Muscle of back (tissue), 13 donors: ENCODE measurements at places on chromosomes 1 and 21. TPM values are rescaled to one million over a fixed set of nuclear protein-coding genes. Genes with fewer than 3 reads are reported as not detected.

- no peak for DNase-seq
Measured at GRCh38 chr1:73366734-73367413, 831.1 kb downstream of the LRRIQ3 start.

DNA sequence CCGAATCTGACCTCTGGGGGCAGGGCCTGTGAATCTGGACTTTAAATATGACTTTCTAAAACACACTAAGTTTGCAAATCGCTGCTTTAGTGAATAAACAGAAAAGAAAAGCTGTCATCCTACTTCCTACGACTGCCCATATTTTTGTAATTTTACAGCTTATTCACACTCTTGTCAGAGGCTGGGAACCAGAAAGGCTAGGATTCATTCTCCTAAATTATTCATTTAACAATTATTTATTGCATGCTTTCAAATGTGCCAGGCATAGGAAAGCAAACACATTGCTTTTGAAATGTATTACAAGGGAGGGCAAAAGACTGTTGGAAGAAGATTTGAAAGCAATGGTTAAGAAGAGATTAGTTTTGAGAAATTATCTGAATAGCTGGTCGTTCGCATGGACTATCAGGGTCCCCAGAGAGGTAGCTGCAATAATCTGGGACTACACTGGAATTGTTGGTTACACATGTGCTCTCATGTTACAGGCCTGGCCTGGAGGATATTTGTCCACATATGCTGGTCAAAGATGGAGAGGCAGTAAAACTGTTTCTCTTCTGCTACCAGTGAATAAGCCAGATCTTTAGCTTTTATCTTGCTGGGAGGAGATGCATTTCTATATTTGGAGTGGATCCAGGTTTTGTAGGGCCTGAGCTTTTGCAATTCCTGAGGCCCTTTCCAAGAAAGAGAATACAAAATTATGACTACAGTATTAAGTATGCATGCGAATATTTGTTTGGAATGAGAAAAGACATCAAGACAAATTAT is 29.6 kb upstream of the SFPQ start:
- DNase-seq: peak; percentile 79

RPF1 gene
- polyA plus RNA-seq: 31.9 TPM

GRCh38 chr1:29269382-29269781 is 33.1 kb downstream of the PTPRU start:
- DNase-seq: peak; percentile 92

GRCh38 chr1:205932776-205933175 is 10.5 kb downstream of the SLC26A9 start:
- no peak for DNase-seq

DNA sequence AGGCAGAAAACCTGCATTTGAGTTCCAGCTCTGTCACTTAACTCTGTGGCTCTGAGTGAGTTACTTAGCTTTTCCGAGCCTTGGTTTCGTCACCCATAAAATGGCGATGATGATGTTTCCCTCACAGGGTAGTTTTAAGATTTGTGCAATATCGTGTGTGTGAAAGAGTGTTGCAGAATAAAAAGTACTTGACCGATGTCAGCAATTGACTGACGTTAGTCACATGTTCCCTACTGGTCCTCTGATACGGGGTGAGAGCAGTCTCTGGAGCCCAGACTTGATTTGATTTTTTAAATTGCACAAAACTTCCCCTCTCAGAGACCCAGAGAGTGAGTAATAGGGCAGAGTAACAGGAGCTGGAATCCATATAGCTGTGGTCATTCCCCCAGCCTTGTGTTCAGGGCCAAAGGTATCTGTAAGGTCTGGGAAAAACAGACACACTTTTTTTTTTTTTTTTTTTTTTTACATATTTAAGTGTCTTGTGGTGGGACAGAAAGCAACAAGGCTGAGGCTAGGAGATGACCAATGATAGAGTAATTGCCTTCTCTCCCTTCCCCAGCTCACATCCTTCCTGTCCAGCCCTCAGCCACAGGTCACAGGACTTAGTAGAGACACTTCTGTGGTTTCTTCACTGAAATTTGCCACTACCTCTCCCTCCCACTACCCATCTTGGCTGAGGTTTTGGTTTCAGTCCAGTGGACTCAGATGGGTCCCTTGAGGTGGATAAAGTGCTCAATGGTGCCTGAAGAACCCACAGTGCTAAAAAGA is 2.0 kb downstream of the FCER1G start:
- no peak for DNase-seq

GRCh38 chr1:171081314-171081753 is 9.4 kb upstream of the FMO3 start:
- DNase-seq: peak; percentile 52

ALPL gene
- 3.1 TPM for polyA plus RNA-seq

GRCh38 chr1:177909416-177909815 is 60.4 kb downstream of the SEC16B start:
- no peak for DNase-seq

DNA sequence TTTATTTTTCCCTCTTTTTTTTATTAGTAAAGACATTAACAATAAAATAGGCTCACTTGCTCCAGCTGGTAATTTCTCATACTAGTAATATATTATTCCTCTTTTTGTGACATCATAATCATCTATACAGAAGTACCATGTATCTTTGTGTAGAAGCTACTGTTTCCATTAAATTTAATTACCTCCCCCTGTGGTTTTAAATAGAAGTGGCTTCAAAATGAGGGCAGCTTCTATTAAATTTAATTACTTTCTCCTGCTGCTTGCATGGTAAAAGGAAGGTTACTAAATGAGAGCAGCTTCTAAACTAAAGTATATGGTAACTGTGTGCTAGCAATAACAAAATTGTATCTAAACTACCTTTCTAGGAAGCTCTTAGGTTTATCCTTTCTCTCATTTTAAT is 94.0 kb downstream of the DPYD start:
- no peak for DNase-seq

DNA sequence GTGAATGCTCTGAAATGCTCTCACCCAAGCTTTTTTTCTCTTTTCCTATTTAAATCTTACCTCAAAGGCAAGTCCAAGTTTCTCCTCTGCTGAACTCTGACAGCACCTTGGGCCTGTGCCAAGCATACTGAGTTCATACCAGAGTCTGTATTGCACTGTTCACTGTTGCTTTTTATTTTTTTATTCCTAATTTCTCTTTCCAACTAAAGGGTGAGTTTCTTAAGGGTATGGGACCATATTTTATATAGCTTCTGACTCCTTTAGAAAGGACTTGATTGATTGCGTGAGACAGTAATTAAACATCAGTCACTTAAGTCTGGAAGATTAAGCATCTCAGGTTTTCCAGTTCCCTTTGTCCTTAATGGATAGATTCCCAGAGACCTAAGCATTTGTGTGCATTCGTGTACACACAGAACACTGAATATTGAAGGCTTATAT is 69.9 kb downstream of the CACHD1 start:
- DNase-seq: peak; percentile 52

DNA sequence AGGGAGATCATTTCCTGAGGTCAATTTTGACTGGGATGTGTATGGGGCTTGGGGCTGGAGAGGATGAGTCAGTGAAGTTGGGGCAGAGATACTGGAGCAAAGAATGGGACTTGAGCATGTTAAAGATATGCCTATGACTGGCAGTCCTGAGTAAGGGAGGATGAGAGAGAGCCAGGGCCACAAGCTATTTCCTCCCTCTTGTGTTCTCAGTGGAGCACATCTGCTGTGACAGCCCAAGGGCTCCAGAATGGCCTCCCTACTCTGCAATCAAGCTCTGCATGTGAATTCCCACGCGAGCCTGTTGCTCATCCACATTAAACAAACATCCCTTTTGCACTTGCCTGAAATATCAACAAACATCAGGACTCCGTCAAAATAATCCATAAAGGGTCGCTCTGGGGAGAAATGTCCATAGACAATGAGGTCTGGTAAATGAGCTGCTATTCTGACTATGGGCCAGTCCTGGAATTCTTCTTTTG is 9.2 kb downstream of the ADCY10 start:
- DNase-seq: peak; percentile 20

DNA sequence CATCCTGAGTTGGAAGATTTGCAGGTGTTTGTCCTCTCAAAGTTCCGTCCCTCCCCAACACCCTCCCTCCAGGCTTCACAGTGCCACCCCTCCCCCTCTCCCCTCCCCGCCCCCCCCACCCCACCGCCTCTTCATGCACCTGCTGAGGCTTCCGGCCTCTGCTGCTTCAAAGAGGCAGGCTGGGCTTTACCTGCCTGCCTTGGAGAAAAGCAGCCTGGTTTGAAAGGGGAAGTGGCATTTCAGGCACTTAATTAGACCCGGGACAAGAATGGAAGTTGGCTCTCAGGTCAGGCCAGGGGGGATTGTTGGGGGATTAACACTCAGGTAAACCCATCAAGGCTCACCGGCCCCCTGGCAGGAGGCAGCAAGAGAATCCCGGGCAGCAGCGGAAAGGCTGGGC is 21.1 kb downstream of the PAX7 start:
- no peak for DNase-seq

ZNF593OS gene
- polyA plus RNA-seq: 1.4 TPM

DNA sequence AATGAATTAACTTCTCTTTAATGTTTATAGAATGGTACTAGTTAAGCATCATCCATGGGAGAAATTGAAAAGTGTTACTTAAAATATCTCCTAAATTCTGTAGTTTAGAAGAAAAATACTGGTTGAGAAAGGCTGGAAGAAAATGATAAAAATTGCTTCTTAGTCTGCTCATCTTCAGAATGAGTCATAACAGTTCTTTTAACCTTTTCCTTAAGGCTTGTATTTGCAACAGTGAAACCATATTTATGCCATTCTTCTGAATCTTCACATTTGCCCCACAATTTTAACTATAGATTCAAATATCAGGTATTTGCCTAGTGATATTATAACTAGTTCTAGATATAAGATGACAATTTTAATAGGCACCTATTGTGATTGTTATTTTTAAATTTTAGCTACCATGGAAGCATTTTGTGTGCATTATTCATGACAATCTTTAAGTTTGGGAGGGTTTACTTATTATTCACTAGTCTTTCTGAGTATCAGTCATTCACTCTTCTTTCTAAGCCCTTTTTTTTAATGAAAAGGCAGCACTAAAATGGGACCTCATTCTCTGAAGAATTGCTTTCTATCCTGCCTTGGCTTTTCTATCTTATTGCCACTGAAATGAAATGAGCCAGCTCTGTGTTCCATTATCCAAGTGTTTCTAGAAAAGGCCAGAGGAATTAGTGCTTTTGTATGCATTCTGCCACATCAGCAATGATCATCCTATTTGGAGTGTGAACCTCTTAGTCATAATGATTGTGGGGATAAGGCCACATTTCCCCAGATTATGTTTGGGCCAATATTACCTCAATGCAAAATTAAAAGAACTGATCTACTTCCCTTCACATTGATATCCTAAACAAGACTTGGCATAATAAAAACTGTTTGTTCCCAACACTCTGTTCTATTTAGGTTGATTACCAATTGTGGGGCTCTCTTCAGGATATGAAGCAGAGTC is 58.4 kb downstream of the SAMSN1 start:
- no peak for DNase-seq

LCE6A gene
- not detected for polyA plus RNA-seq

DNA sequence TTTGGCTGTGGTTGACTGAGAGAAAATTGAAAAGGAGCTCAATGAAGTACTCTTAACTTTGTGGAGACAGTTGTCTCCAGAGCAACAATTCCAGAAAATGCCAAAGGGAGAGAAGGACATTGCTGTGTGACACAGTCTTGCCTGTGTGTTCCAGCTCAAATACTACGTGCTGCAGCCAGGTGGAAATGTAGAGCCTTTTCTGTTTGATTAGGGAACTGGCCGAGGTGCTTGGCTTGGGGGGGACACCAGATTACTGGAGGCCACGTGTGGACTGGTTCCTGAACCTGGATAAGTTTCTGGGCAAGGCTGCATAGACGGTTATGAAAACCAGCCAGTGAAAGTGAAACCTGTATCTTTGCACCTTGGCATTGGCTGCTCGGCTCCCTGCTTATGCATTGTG is 217.9 kb downstream of the CTH start:
- no peak for DNase-seq

DNA sequence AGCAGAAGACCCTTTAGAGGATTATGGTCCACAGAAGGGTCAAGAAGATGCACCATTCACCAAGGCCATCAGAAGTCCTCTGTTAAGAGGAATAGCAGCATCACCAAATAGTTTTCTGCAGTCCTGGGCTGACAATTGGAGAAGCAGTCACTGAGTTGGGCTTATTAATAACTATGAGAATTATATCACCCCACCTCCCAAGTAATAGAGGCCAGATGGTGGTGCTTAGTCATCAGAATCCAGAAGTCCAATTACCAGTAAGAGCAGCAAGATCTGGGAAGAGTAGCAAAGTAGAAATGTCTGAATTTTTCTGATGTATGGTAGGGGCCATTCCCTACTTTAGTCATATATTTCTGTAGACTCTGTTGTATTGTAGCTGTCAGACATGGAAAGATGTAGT is 6.1 kb upstream of the PSMA5 start:
- DNase-seq: no peak

SPATA1 gene
- polyA plus RNA-seq: 0.32 TPM

- no peak for DNase-seq
Measured at GRCh38 chr1:25675729-25676476, 59.3 kb downstream of the MAN1C1 start.

CYYR1 gene
- 11.9 TPM for polyA plus RNA-seq

RAB25 gene
- 0.39 TPM for polyA plus RNA-seq

COL24A1 gene
- 4.6 TPM for polyA plus RNA-seq

GRCh38 chr1:84960371-84960770 is 36.5 kb downstream of the MCOLN2 start:
- no peak for DNase-seq

DNA sequence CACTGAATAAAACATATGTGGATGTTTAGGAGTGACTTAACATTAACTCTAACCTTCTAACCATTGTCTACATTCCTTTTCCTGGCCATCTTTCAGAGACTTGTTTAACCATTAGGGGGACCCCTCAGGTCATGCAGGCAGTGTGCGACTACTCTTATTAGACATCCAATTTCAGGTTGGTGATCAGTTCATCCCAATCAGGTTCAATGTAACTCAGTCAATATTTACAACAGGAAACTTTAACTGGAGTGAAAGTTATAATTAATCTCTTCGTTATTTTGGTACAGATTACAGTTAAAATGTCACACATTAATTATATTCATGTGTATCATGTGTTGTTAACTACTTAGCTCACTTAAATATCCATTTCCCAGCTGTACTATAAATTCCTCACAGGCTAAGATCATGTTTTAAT is 68.8 kb upstream of the RGS1 start:
- DNase-seq: no peak

DNA sequence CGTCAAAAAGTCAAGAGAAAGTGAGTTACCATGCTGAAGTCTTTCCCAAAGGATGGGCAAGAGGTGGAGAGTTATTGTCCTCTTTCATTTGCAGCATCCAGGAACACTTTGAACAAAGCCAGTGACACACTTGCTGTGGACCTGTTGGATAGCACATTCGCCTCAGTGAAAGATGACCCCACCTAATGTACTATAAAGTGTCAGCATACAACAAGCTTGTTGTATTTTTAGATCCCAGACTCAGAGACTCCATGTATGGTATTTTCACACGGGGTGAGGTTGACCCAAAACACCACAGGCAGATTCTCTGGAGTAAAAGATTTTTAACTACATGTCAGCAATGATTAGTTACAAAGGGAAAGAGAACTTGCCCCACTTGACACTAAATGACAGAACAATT is 273.8 kb downstream of the PTBP2 start:
- DNase-seq: no peak

CFHR1 gene
- 0.90 TPM for polyA plus RNA-seq

- no peak for DNase-seq
Measured at GRCh38 chr21:45333583-45334121, 46.0 kb upstream of the POFUT2 start.

ODR4 gene
- polyA plus RNA-seq: 14.7 TPM
